Pancreas (tissue), 10 donors: ENCODE measurements at places on chromosomes 11 and 22. TPM values are rescaled to one million over a fixed set of nuclear protein-coding genes. Genes with fewer than 3 reads are reported as not detected.
A peak's percentile ranks its signal among the peaks of the same experiment; 100 is the strongest.

GRCh38 chr11:35089666-35090065 is 49.3 kb upstream of the CD44 start:
- no peak for DNase-seq
- no peaks in the 10 kb centered on the region for H3K36me3 ChIP-seq
- H3K27ac ChIP-seq: no peak overlapping the region
- H3K4me3 ChIP-seq: no peak overlapping the region

GRCh38 chr11:122319691-122320620 is 203.9 kb upstream of the BLID start:
- H3K36me3 ChIP-seq: no peaks in the 10 kb centered on the region
- H3K4me1 ChIP-seq: no peaks in the 10 kb centered on the region
- no peaks in the 10 kb centered on the region for H3K27me3 ChIP-seq
- H3K4me3 ChIP-seq: no peak overlapping the region
- H3K27ac ChIP-seq: no peak overlapping the region

HINFP gene
- polyA plus RNA-seq: 21.3 TPM

- no peak overlapping the region for H3K27ac ChIP-seq
- H3K36me3 ChIP-seq: no peaks in the 10 kb centered on the region
- no peaks in the 10 kb centered on the region for H3K4me1 ChIP-seq
- no peaks in the 10 kb centered on the region for H3K27me3 ChIP-seq
- no peak overlapping the region for H3K4me3 ChIP-seq
Observed at GRCh38 chr11:15783619-15784018, 572.7 kb downstream of the SOX6 start.

GRCh38 chr11:2883979-2884815 is 1.4 kb downstream of the CDKN1C start:
- H3K27me3 ChIP-seq: no peaks in the 10 kb centered on the region
- H3K4me3 ChIP-seq: peak overlapping the region; percentile 75
- peak overlapping the region; percentile 49 for H3K27ac ChIP-seq

EHF gene
- polyA plus RNA-seq: 7.7 TPM

NPAS4 gene
- 0.08 TPM for polyA plus RNA-seq

PDE2A gene
- polyA plus RNA-seq: 16.3 TPM

GRCh38 chr11:2826679-2827056 is 58.9 kb downstream of the CDKN1C start:
- no peak overlapping the region for H3K4me3 ChIP-seq
- H3K36me3 ChIP-seq: no peaks in the 10 kb centered on the region
- no peak for DNase-seq

DNA sequence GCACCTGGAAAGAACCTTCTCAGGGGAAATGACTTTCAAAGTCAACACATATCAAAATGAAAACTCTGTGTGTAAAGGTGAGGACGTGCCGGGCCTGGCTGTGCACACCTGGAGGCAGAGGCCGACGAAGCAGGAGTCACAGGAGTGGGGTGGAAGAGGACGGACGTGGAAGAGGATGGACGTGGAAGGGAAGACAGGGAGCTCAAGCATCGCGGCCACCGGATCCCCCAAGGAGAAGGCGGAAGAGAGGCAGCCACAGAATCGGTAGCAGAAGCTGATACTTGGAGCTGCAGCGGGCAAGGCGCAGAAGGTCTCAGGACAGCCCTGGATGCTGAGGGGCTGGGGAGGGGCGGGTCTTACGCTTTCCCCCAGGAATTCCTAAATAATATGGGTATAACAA is 519.8 kb downstream of the BRD1 start:
- H3K4me3 ChIP-seq: no peak overlapping the region
- peaks cover 3% of the 10 kb centered on the region for H3K27me3 ChIP-seq
- no peaks in the 10 kb centered on the region for H3K36me3 ChIP-seq
- no peaks in the 10 kb centered on the region for H3K4me1 ChIP-seq
- DNase-seq: no peak
- no peak overlapping the region for H3K27ac ChIP-seq

- no peaks in the 10 kb centered on the region for H3K27me3 ChIP-seq
- no peaks in the 10 kb centered on the region for H3K36me3 ChIP-seq
- no peak for DNase-seq
- no peak overlapping the region for H3K27ac ChIP-seq
- H3K4me3 ChIP-seq: no peak overlapping the region
Observed at GRCh38 chr11:24760681-24761080, 263.8 kb downstream of the LUZP2 start.

DNA sequence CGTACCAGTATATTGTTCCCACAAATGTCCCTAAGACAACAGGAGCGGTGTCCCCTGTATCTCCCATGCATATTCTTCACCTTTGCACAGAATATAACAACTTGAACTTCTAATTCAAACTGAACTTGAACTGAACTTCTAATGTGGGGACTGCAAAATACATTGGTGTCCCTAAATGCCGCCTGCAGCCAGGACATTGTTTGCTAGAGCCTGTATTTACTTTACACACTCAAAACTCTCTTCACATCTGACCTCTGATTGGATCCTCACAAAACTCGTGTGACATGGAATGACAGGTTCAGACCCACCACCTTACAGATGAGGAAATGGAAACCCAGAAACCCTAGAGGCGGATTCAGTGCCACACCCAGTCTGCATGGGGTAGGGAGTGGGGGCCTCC is 6.4 kb downstream of the CPT1A start:
- H3K36me3 ChIP-seq: no peaks in the 10 kb centered on the region
- no peak for DNase-seq
- no peaks in the 10 kb centered on the region for H3K27me3 ChIP-seq
- peaks cover 61% of the 10 kb centered on the region for H3K4me1 ChIP-seq
- H3K4me3 ChIP-seq: no peak overlapping the region

GUCY1A2 gene
- 2.6 TPM for polyA plus RNA-seq

- no peaks in the 10 kb centered on the region for H3K36me3 ChIP-seq
- H3K4me1 ChIP-seq: no peaks in the 10 kb centered on the region
- no peak overlapping the region for H3K27ac ChIP-seq
- H3K4me3 ChIP-seq: no peak overlapping the region
- peak; percentile 11 for DNase-seq
Observed at GRCh38 chr22:46021577-46021976, 44.6 kb upstream of the WNT7B start.

UBQLNL gene
- polyA plus RNA-seq: 0.53 TPM

DNA sequence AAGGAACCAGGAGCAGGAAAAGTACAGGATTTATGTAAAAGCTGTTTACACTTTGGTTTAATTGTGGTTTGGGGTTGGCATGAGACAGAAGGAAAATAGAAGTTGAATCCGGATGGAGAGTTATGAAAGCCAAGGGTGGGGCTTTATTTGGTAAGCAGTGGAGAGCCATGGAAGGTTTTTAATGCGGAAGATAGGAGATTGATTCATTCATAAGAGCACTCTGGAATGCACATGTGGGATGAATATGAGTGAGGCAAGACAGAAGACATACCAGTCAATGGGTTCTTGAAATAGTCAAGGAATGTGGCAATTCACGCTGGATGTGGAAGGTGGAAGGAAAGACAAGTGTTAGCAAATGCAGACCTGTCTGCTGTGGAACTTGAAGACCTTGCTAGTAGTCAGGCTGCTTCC is 9.3 kb upstream of the GLB1L3 start:
- no peak overlapping the region for H3K4me3 ChIP-seq
- H3K36me3 ChIP-seq: peaks cover 4% of the 10 kb centered on the region
- no peaks in the 10 kb centered on the region for H3K4me1 ChIP-seq
- DNase-seq: no peak
- H3K27me3 ChIP-seq: no peaks in the 10 kb centered on the region

DNA sequence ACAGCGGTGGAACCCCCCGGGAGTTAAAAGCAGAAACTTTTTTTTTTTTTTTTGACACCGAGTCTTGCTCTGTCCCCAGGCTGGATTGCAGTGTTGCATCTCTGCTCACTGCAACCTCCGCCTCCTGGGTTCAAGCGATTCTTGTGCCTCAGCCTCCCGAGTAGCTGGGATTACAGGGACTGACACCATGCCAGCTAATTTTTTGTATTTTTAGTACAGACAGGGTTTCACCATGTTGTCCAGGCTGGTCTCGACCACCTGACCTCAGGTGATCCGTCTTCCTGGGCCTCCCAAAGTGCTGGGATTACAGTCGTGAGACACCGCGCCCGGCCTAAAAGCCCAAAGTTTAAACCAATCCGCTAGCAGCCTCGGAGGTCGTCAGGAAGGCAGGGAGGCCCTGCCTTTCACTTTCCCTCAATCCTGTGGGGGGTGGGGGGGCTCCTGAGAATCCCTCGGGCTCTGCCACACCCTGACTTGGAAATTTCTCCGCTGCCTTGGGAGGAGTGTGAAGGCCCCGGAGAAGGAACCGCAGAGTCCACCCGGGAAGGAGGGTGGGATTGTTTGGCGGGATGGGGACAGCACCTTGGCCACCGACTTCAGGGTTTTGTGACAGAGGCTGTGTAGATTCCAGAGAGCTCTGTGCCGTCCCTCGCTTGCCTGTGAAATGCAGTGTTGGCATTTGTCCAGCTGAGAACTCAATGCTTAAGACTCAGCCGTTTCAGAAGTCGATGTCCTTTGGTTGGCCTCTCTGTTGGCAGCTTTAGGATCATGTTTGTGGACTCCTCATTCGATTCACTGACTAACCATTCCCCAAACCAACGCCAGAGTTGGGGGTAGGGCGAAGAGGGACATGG is 1.0 kb downstream of the ARHGAP8 start:
- no peaks in the 10 kb centered on the region for H3K36me3 ChIP-seq
- no peaks in the 10 kb centered on the region for H3K27me3 ChIP-seq
- peaks cover 14% of the 10 kb centered on the region for H3K4me1 ChIP-seq

- H3K27me3 ChIP-seq: no peaks in the 10 kb centered on the region
- no peaks in the 10 kb centered on the region for H3K36me3 ChIP-seq
- H3K27ac ChIP-seq: no peak overlapping the region
Observed at GRCh38 chr11:116189408-116190170, 583.2 kb downstream of the BUD13 start.

DNA sequence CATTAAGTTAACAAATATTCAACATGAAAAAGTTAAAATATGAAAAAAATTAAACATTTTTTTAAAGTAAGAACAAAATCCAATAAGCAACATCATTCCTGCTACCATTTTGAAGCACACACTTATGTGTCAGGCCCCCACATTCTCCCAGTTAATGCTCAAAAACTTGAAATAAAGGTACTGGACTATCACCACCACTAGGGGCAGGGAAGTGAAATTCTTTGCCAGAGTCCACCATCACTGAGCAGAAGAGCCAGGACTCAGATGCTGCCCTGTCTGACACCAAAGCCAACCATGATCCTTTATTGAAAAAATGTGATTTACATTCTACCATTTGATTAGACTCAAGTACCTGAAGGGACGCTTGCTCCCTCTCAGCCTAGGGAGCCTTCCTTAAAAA is 39.1 kb downstream of the PITPNB start:
- DNase-seq: no peak
- no peaks in the 10 kb centered on the region for H3K27me3 ChIP-seq
- H3K27ac ChIP-seq: no peak overlapping the region
